Fibroblast of villous mesenchyme (primary cell): ENCODE measurements at places on chromosomes 3 and 15. TPM values are rescaled to one million over a fixed set of nuclear protein-coding genes. Genes with fewer than 3 reads are reported as not detected.

The NTRK3 gene
- 0.32 TPM in 1 of 2 replicates, not detected in the other for total RNA-seq

The NFKBIZ gene
- 108 and 126 TPM in 2 replicates for total RNA-seq

The LYZL4 gene
- not detected in 2 replicates for total RNA-seq

- no peak for DNase-seq
Observed at GRCh38 chr15:65174509-65174908, 10.6 kb downstream of the CLPX start.

The ZNF80 gene
- total RNA-seq = under 0.01 TPM in 1 of 2 replicates, not detected in the other

DNA sequence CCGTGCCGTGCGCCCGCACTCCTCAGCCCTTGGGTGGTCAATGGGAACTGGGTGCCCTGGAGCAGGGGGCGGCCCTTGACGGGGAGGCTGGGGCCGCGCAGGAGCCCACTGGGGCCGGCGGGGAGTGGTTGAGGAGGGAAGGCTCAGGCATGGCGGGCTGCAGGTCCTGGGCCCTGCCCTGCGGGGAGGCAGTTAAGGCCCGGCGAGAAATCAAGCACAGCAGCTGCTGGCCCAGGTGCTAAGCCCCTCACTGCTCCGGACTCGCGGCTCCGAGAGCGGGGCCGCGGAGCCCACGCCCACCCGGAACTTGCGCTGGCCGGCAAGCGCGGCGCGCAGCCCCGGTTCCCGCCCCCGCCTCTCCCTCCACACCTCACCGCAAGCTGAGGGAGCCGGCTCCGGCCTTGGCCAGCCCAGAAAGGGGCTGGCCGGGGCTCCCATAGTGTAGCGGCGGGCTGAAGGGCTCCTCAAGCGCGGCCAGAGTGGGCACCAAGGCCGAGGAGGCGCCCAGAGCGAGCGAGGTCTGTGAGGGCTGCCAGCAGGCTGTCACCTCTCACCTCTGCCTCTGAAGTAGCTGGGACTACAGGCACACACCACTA lies 7.8 kb downstream of the GP9 start:
- DNase-seq = no peak

The ITIH1 gene
- not detected in 2 replicates for total RNA-seq

GRCh38 chr3:146546366-146546965 lies 2.1 kb upstream of the PLSCR1 start:
- no peak for DNase-seq
